ENCODE measurements at places on chromosomes 2 and 18.

- no peak for DNase-seq
Observed at GRCh38 chr2:46422717-46423394, 56.5 kb upstream of the TMEM247 start.

- peak; percentile 3 for DNase-seq
Observed at GRCh38 chr2:12455661-12456060, 261.1 kb upstream of the TRIB2 start.

- no peak for DNase-seq
Observed at GRCh38 chr2:74041182-74041581, 56.5 kb downstream of the TET3 start.

DNA sequence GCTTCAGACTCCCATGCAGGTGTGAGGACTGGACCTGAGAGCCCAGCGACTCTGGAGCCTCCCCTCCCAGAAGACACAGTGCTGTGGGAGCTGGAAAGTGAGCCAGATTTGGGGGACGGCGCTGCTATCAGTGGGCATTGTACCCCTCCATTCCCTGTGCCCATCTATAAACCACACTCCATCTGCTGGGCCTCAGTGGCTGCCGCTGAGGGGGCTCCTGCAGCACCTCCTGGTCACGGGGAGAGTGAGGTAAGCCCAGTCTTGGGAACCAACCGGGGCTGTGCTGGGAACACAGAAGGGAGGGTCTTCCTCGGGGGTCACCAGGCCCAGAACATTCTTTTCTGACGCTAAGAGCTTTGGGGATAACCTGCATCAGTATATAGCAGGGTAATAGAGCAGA is 9.5 kb downstream of the PSD4 start:
- DNase-seq: no peak

GRCh38 chr18:55018602-55019001 is 59.3 kb upstream of the CCDC68 start:
- no peak for DNase-seq

Data from NCI-H446 treated with DMSO at 0.1 percent for 48 hours (cell line).